ENCODE measurements at places on chromosomes 1 and 21.

- DNase-seq, result no peak
Observed at GRCh38 chr1:241895013-241895412, 47.0 kb downstream of the EXO1 start.

GRCh38 chr1:183589874-183590243 lies 400 bp downstream of the NCF2 start:
- DNase-seq, result no peak

DNA sequence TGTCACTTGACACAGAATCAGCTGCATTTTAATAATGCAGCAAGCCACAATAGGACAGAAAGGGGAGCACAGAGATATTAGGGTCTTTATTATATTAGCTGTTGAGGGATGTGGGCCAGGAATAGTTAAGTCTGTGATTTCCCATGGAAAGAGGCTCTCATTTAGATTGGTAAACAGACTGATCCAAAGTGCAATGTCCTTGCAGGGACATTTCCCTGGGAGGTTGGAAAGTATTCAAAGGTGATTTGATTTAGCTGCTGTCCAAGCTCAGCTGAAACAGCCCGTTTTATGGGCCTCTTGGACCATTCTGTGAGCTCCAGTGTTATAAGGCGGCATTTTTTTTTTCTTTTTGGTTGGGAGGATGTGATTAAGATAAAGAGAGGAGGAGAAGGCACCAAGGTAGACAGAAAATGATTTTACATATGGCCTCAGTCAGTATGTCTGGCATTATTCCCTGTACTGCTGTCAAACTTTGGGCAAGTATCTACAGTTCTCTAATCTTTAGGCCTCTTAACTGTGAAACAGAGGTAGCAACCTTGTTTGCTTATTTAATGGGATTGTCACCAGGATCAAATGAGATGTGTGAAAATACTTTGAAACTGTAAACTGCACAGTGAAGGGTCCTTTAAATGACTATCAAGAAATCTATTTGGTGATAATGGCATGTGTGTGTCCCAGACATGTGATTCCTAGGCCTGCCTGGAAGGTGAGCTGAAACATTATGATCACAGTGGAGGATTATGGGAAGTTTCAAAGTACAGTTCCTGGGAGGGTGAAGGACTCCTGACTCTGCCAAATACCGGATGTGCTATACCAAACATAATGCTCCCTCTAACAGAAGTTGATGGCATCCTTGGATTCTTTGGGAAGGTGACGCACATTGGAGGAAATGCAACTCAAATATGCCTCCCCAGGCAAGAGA lies 62.2 kb downstream of the NOS1AP start:
- DNase-seq, result no peak

DNA sequence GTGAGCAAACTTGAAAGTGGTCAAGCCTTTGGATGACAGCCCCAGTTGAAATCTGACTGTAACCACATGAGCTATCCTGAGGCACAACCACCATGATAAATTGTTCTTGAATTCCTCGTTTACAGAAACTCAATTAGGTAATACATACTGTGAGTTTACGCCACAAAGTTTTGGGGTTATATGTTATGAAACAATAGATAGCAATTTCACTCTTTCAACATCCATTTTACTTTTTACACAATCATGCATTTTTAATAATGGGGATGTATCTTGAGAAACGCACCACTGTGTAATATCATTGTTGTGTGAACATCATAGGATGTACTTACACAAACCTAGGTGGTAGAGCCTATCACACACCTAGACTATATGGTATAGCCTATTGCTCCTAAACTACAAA lies 35.4 kb downstream of the OR2C3 start:
- DNase-seq, result no peak

GRCh38 chr1:160373696-160374095 lies 6.8 kb downstream of the NHLH1 start:
- DNase-seq, result no peak

- no peak for DNase-seq
Observed at GRCh38 chr1:51733793-51734522, 117.1 kb downstream of the OSBPL9 start.

GRCh38 chr1:51555866-51556619 lies 37.0 kb upstream of the EPS15 start:
- DNase-seq, result no peak

DNA sequence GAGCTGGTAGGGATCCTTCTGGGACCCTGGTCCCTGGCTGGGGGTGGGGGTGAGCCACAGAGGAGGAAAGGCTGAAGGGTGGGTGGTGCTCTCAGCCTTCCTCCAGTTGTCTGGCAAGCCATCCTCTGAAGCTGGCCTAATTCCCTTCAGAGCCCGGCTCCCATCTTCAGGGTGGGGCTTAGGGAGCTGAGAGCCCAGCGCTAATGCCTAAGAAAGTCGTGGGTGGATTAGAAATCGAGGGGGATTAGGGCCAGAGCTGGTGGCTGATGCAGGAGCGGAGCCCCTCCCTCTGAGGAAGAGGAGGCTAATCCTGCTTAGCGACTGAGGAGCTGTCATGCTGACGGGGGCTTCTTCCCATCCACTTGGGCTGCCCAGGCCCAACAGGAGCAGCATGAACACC lies 30.8 kb upstream of the DMBX1 start:
- no peak for DNase-seq

DNA sequence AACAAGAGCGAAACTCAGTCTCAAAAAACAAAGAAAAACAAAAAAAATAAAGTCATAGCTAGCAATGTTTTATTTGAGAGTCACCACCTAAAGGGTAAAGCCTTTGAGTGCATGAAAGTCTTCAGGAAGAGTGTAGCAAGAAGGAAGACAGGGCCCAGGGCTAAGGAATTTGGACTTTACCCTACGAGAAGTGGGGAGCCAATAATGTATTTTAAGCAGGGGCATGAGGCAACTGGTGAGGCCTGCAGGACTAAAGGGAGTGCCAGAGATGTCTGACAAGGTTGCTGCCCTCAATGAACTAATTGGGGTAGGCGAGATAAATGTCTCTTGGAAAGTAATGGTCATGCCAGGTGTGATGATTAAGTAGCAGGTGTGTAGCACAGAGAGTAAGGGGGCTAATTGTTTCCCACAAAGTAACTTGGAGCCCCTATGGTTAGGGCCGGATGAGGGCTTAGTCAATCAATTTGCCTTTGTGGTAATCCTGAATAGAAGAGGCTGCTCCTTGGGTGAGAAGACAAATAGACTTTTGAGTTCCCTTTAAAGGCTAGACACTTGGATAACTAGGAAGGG lies 31.6 kb upstream of the CACNA1E start:
- DNase-seq, result no peak

- no peak for DNase-seq
Observed at GRCh38 chr1:31910933-31911332, 27.2 kb downstream of the PTP4A2 start.

DNA sequence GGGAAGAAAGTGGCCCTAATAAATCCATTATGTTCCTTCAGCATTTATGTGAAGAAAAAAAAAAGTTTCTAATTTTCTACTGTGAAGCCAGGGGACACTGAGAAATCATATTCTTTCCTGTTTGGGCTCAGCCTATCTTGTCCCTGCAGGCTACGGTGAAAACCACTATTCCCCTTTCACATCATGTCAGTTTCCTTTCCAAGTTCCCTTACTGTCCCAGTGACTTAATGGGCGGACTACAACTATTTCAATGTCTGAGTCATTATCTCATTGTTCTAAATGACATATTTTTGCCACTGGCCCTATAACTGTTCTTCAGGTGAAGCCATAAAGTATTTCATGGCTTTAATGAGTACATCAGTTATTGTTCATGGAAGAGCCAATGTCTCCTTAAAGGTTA lies 71.3 kb upstream of the BEND5 start:
- DNase-seq, result no peak

- DNase-seq, result no peak
Observed at GRCh38 chr21:34559089-34559631, 47.1 kb upstream of the KCNE1 start.

- DNase-seq, result no peak
Observed at GRCh38 chr1:145999321-146000024, 3.1 kb upstream of the TXNIP start.

DNA sequence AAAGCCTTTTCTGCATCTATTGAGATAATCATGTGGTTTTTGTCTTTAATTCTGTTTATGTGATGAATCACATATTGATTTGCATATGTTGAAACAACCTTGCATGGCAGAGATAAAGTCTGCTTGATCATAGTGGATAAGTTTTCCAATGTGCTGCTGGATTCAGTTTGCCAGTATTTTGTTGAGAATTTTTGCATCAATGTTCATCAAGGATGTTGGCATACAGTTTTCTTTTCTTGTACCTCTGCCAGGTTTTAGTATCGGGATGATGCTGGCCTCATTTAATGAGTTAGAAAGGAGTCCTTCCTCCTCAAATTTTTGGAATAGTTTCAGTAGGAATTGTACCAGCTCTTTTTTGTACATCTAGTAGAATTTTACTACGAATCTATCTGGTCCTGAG lies 55.0 kb downstream of the COL24A1 start:
- DNase-seq, result no peak

DNA sequence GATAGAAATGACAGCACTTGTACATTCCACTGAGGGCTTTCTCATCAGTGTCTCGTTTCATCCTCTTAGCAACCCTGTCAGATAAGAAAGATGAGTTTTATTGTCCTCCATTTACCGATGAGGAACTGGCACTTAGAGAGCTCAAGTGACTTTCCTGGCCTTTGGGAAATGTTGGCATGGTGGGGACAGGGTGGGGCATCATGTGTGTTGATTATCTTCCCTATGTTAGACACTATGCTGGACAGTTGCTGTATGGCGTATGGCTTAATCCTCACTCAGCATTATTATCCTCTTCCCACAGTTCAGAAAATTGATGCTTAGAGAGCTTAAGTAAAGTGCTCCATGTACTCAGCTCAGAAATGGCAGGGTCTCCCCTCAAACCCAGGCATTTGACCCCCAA lies 163.2 kb downstream of the CAMTA1 start:
- DNase-seq, result no peak

DNA sequence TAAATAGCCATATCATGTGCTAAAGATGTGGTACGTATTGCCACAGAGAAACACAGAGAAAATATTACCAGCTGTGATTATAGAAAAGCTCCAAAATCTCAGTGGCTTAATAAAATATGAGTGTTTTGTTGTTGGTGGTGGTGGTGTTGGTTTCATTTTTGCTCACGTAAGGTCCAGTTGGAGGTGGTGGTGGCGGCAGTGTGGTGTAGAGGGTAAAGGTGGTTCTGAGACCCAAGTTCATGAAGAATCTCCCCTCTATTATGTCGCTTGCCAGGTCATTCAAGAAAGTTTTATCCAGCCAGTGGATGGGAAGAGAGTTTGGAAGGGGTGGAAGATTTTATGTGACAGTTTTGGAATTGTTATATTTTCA lies 217.6 kb upstream of the SAMSN1 start:
- no peak for DNase-seq

DNA sequence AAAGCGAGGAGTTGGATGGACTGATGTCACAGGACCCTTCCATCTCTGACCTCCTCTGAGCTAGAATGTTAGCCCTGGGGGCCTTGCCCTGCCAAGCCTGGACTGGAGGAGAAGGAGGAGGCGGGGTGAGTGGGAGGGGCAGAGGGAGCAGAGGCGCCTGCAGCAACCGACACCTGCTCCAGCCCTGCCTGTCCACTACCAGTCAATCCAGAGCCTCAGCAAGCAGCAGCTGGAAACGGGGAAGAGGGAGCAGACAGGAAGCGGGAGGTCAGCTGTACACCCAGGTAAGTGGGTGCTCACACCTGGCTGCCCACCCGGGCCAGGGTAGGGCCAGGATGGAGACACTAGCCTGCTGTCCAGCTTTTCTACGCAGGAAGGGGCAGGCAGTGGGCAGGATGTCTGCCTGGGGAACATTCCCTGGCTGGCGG lies at the start of gene IGFN1:
IGFN1 (plus strand) TSS at position 201 of the 428 bp plus-strand sequence. CDS start 2,470 bp downstream, outside the sequence.
- DNase-seq, result no peak

GRCh38 chr21:28655471-28655870 lies 337.2 kb downstream of the LTN1 start:
- no peak for DNase-seq

DNA sequence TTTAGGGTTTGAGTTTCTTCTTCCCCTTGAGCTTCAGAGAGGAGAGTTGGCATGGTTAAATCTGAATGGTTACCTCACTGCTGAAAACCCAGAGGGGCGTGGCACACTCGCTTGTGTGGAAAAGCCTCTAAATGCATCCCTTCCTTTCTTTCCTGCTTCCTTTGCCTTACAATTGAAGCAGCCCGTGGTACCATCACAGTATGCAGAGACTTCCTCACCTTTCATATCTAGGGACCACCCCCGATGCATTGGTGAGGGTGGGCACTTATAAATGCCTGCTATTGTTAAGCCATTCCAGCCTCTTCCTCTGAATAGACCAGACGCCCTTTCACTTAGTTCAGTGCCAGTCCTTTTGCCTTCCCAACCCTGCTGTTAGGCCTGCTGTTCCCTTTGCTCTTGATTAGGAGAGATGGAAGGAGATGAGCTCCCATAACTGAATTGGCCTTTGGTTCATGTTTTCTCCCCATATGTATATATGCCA lies 21.9 kb upstream of the LAX1 start:
- no peak for DNase-seq

DNA sequence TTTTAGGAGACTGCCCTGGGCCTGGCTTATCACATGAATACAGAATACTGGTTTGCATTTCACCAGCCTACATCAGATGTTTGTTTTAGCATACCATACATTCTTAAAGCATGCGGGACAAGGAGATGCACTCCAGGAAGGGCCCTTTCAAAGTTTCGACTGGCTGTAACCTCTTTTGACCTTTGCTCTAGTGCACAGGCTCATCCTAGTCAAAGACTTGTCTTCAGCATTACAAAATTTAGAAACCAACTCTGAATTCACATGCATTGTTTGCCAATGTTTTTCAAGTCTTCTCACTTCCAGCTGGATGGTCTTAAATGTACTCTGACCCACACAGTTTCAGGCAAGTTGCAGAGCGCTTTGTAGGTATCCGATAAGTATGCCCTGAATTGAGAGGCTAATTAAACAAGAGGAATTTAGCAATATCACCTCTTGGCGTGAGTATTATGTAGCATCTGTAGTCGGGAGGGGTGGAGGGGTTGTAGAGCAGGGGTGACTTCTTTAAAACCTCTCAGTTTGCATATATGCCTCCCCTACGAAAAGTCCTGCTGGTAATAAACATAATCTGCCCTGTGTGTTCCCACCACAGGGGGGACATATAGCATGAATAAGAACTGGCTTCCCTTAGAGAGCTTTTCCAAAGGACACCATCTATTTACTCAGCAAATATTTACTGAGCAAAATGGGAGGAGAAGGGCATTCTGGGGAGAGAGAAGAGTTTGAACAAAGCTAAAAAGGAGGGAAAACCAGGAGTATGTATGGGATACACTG lies 24.4 kb upstream of the AHCYL1 start:
- peak; percentile 75 for DNase-seq
